Articular chondrocyte of knee joint (primary cell): ENCODE measurements at places on chromosomes 11 and 22. TPM values are rescaled to one million over a fixed set of nuclear protein-coding genes. Genes with fewer than 3 reads are reported as not detected.

Gene IL10RA
- total RNA-seq = 0.11 and 0.78 TPM in 2 replicates

Gene TIMM10
- 22.7 and 34.0 TPM in 2 replicates for total RNA-seq

Gene PGA5
- total RNA-seq = not detected in 2 replicates

Gene MCAT
- 12.7 and 12.8 TPM in 2 replicates for total RNA-seq

Gene ANO3
- 0.11 TPM in 1 of 2 replicates, not detected in the other for total RNA-seq

Gene C11orf42
- not detected in 2 replicates for total RNA-seq

Gene OSM
- total RNA-seq = not detected in 2 replicates

Gene CDC45
- 3.4 and 4.8 TPM in 2 replicates for total RNA-seq

Gene MYOD1
- not detected in 2 replicates for total RNA-seq

Gene FREY1
- 1.2 and 2.2 TPM in 2 replicates for total RNA-seq

Gene SERPINH1
- total RNA-seq = 850 and 954 TPM in 2 replicates

Gene ESRRA
- 17.6 and 18.7 TPM in 2 replicates for total RNA-seq

Gene INS
- not detected in 2 replicates for total RNA-seq

Gene SCGB1D2
- total RNA-seq = not detected in 2 replicates

Gene OR52I1
- not detected in 2 replicates for total RNA-seq

Gene CLTCL1
- 5.9 and 10.1 TPM in 2 replicates for total RNA-seq

Gene TRIM49C
- not detected in 2 replicates for total RNA-seq

Gene ANO9
- total RNA-seq = not detected in 2 replicates

Gene RIMBP3B
- 0.13 and 0.22 TPM in 2 replicates for total RNA-seq

Gene C22orf31
- total RNA-seq = not detected in 2 replicates

Gene RIC3
- total RNA-seq = 1.2 and 1.6 TPM in 2 replicates

Gene KCTD14
- 1.7 and 3.7 TPM in 2 replicates for total RNA-seq

Gene HSPB2
- 1.7 and 2.2 TPM in 2 replicates for total RNA-seq

Gene CD82
- 33.3 and 53.6 TPM in 2 replicates for total RNA-seq

Gene UCP3
- total RNA-seq = 0.65 and 1.1 TPM in 2 replicates

Gene IFITM1
- 44.9 and 51.7 TPM in 2 replicates for total RNA-seq

Gene RIMBP3C
- under 0.01 and 0.32 TPM in 2 replicates for total RNA-seq

Gene ACR
- not detected in 2 replicates for total RNA-seq

Gene MYRF
- under 0.01 and 0.22 TPM in 2 replicates for total RNA-seq

Gene C11orf87
- total RNA-seq = 0.13 and 0.43 TPM in 2 replicates

Gene SPTBN2
- 0.43 and 0.91 TPM in 2 replicates for total RNA-seq

Gene RCOR2
- 0.65 and 0.97 TPM in 2 replicates for total RNA-seq

Gene NCF4
- not detected in 2 replicates for total RNA-seq

Gene TIRAP
- 7.4 and 9.4 TPM in 2 replicates for total RNA-seq

Gene HTR3A
- not detected in 2 replicates for total RNA-seq

Gene ZP1
- not detected in 2 replicates for total RNA-seq
